Ovary (tissue), 10 donors: ENCODE measurements at places on chromosomes 5 and 9. TPM values are rescaled to one million over a fixed set of nuclear protein-coding genes. Genes with fewer than 3 reads are reported as not detected.

DNA sequence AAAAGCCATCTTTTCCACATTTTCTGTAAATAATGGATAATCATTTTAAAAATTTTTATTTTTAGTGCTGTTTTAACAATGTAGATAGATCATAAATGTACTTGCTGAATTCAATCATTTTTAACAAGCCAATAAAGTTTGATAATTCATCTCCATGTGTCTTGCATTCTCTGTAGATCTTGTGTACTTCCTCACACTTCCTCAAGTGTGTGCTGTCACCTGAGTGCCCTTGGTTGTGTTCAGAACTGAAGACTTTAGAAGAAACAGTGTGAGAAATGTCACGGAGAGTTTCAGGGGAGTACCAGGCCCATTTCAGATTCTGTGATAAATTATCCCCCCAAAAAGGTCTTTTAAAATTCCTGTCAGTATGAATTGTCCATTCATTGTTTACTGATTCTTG lies 146.0 kb downstream of the NTRK2 start:
- DNase-seq = no peak
- no peaks in the 10 kb centered on the region for H3K4me1 ChIP-seq
- no peak overlapping the region for H3K4me3 ChIP-seq
- no peaks in the 10 kb centered on the region for H3K36me3 ChIP-seq
- H3K27ac ChIP-seq = no peak overlapping the region
- H3K27me3 ChIP-seq = no peaks in the 10 kb centered on the region

DNA sequence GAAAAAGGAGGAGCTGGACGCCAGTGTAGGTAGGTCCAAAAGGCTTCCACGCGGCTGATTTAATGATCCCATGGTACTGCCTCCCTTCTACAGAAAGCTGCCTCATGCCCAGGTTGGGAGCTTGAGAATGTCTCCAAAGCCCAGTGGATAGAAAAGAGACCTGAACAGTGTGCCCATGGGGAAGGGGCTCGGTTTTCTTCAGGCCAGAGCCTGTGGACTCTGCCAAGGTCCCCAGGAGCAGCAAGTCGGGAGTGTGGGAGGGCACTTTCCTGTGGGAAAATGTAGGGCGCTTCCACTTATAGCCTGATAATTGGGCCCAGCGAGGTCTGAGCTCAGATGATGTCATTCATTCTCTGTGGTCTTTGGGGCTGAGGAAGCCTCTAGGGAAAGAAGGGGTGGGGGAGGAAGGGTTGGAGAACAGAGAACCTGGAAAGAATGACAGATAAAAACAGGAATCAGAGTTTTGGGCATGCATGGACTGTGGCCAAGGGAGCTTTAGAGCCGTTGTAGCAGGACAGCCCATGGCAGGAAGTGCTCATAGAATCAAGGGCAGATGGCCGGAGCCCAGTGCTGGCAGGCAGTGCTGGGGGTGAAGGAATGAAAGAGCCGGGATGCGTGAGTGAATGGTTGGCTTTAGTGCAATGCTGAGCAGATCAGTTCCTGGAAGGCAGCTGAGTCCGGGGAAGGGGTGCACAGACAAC lies 42.5 kb upstream of the SH3PXD2B start:
- no peak overlapping the region for H3K4me3 ChIP-seq
- no peak overlapping the region for H3K27ac ChIP-seq
- no peak for DNase-seq
- H3K4me1 ChIP-seq = peaks cover 8% of the 10 kb centered on the region
- no peaks in the 10 kb centered on the region for H3K27me3 ChIP-seq

Gene TMEM252
- polyA plus RNA-seq = not detected

DNA sequence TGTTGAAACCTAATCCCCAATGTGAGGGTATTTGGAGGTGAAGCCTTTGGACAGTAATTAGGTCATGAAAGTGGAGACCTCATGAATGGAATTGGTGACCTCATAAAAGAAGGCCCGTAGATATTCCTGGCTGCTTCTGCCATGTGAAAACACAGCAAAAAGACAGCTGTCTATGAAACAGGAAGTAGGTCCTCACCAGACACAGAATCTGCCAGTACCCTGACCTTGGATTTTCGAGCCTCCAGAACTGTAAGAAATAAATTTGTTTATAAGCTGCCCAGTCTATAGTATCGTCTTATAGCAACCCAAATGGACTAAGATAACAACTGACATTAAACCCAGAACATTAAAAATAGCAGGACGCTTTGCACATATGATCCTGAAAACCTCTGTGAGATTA lies 371.1 kb downstream of the SPOCK1 start:
- H3K4me3 ChIP-seq = no peak overlapping the region
- DNase-seq = no peak
- no peaks in the 10 kb centered on the region for H3K4me1 ChIP-seq
- no peaks in the 10 kb centered on the region for H3K27me3 ChIP-seq
- H3K36me3 ChIP-seq = no peaks in the 10 kb centered on the region
- no peak overlapping the region for H3K27ac ChIP-seq

Gene ENTPD8
- not detected for polyA plus RNA-seq

Gene SURF6
- 12.7 TPM for polyA plus RNA-seq

Gene FTMT
- polyA plus RNA-seq = not detected
